Hematopoietic multipotent progenitor cell treated with erythropoietin and hydrocortisone succinate and interleukin-3 and kit ligand, for 17 days (in vitro differentiated cells): ENCODE measurements at places on chromosomes 1 and 21.
A peak's percentile ranks its signal among the peaks of the same experiment; 100 is the strongest.

- no peak for DNase-seq
Observed at GRCh38 chr1:51139474-51139873, 37.4 kb downstream of the C1orf185 start.

GRCh38 chr1:208731981-208732821 is 488.0 kb upstream of the PLXNA2 start:
- DNase-seq = no peak

DNA sequence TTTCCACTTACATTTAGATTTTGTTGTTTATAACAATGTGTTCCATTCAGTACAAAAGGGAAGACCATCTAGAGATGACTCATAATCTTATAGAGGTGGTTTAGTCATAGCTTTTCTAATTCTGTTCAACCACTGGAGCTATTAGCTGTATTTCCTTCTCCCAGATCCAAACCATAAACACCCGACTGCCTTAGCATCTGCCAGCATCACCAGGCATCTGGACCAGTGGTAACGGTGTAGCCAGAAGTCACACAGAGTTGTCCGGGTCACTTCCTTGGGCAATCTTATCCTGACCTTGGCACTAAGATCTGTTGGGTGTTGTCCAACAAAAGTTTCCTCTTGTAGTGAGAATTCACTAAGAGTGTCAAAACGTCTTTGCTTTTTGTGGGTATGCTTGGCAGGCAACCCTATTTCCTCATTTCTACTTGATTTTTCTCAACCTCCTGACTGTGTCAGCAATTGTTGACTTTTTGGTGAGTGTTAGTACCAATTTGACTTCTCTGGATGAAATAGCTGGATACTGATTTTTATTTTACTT is 372.1 kb upstream of the B3GALT2 start:
- no peak for DNase-seq

DNA sequence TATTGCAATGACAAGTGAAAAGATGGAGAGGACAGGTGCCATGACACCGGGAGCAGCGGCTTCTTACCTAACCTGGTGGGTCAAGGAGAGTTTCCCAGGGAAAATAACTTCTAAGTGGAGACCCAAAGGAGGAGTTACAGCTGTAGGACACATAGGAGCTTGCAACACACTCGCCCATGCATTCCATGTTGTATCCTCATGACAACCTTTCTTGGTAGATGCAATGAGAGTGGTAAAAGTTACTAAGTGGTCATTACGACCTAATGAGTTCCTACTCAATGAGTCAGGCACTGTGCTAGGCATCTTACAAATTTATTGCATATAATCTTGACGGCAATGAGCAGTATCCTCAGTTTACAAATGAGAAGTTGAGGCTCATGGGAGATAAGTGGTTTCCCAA is 119.5 kb upstream of the HOOK1 start:
- DNase-seq = no peak

DNA sequence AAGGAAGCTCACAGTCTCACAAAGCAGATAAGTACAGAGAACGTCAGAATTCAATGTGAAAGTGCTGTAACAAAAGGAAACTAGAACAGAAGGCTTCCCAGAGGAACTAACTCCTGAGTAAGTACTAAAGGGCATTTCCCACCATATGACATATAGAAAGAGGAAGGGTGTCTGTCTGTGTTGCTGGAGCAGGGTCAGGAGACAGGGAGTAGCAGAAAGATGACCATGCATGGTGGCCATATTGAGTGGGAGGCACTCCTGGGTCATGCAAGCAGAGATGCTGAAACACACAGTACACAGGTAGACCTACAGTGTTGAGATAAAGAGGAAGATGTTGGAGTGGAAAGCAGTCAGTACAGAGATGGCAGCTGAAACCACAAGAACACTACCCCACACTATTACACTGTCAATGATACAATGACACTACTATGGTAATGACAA is 47.3 kb downstream of the SLC25A24 start:
- DNase-seq = no peak

DNA sequence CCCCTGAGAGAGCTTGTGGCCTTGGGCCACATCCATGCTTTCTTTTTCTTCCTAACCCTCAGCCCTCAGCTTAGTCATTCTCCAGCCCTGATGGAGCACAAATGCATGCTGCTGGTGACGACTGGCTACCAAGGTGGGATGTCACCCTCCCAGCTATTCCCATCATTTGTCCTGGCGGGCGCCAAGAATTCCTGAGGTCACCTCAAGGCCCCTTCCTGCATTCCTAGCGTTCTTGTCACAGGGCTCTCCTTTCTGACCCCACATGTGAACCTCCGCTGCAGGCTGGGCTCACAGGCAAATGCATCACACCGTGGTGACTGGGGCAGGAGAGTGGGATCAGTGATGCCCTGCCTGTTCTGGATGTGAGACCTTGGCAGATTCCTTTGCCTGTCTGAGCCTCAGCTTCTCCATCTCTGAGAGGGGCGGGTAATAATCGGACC is 53.4 kb upstream of the IFFO2 start:
- no peak for DNase-seq

DNA sequence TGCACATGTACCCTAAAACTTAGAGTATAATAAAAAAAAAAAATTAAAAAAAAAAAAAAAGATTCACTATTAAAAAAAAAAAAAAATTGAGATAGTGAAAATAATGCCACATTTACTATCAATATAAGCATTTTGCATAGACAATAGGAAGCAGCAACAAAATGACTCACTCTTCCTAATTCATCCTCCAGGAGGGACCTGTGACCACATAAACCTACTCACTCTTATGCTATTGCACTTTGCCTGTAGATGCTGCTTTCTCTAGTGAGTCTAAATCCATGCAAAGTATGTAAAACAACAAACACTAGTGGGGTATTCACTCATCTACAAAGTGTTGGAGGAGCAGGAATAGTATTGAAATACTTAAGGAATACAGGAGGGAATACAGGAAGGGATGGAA is 2.9 kb downstream of the OR10J5 start:
- no peak for DNase-seq

GRCh38 chr21:37266515-37267221 is 466 bp downstream of the VPS26C start:
- DNase-seq = no peak

DNA sequence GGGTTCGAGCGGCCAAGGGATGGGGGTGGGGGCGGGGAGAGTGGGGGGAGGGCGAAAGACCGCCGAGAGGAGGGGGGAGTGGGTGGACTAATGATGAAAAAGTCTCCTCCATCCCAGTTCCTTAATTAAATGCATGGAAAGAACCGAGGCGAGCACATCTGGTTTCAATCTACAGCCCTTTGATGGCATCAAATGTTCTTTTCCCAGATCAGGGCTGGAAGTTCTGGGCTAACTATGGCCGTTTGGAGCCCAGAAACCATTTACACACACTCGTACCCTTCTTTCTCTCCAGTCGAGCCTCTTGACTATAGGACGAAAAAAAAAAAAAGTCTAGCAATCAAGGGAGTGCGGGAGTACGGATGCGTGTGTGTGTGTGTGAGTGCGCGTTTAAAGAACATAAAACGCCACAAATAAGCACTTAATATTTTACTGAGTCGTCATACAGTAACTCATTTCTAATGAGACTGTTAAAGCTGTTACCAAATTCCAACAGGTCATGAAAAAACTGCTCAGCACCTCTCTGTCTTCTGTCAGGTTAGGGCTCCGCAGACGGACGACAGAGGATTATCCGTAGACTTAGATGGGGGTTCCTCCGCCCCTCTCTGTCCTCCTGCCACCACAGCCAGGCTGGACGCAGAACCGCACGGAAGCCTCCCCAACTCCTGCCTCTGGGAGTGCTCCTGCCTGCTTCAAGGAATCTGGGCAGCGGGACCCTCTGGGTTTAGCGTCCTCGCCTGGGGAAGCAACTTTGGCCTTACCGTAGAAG is 2.1 kb upstream of the PRRX1 start:
- no peak for DNase-seq

- DNase-seq = no peak
Observed at GRCh38 chr1:77120950-77121349, 98.3 kb downstream of the PIGK start.

DNA sequence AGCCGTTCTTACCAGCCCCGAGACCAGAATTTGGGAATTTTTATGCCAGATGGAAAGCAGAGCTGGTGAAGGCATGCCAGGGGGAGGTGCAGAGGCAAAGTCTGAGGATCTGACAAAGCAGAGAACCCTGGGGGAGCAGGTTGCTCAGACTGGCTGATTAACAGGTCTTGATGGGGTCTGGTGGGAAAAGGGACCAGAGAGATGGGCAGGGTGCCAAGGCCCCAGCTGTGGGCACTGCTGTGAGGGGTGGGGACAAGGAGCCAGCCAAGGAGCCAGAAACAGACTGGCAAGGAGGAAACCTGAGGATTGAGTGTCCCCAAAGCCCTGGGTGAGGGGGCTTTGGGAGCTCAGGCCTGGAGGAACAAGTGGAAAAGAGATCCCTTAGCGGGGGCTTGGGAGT is 21.4 kb downstream of the RPS6KA1 start:
- no peak for DNase-seq

- no peak for DNase-seq
Observed at GRCh38 chr1:42311138-42311537, 23.9 kb downstream of the FOXJ3 start.

GRCh38 chr1:84000954-84001495 is 2.1 kb upstream of the TTLL7 start:
- DNase-seq = no peak

- DNase-seq = no peak
Observed at GRCh38 chr1:189424746-189425331, 1052.8 kb downstream of the BRINP3 start.

- no peak for DNase-seq
Observed at GRCh38 chr1:36208978-36209703, 15.1 kb upstream of the THRAP3 start.

DNA sequence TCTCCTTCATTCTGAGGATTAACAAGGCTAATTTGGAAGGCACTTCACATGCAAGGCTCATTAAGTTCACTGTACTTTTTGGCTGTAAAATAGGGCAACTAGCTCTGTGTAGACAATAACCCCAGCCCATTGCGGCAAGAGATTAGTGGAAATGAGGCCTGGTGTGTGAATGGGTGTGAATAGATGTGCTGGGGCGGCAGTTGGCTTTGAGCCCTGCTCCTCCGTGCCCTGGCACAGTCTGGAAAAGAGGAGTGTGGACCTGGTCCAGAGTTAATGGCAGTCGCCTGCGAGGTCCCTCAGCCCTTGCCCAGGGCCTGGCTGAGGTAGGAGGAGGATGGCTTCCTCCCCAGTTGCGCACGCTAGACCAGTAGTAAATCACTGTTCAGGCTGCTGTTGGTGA is 4.8 kb downstream of the KISS1 start:
- no peak for DNase-seq

DNA sequence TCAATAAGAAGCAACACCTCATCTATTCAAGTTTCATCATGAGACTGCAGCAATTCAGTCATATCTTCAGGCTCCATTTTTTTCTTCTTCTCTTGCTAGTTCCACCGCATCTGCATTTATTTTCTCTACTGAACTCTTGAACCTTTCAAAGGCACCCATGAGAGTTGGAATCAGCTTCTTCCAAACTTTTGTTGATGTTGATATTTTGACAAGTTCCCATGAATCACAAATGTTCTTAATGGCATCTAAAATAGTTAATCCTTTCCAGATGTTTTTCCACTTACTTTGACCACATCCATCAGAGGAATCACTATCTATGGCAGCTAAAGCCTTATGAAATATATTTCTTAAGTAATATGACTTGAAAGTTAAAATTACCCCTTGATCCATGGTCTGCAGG is 434.3 kb downstream of the GPATCH2 start:
- no peak for DNase-seq

GRCh38 chr1:160127865-160128523 is 12.4 kb downstream of the ATP1A2 start:
- DNase-seq = no peak

- DNase-seq = no peak
Observed at GRCh38 chr1:111911776-111912515, 77.5 kb downstream of the KCND3 start.

DNA sequence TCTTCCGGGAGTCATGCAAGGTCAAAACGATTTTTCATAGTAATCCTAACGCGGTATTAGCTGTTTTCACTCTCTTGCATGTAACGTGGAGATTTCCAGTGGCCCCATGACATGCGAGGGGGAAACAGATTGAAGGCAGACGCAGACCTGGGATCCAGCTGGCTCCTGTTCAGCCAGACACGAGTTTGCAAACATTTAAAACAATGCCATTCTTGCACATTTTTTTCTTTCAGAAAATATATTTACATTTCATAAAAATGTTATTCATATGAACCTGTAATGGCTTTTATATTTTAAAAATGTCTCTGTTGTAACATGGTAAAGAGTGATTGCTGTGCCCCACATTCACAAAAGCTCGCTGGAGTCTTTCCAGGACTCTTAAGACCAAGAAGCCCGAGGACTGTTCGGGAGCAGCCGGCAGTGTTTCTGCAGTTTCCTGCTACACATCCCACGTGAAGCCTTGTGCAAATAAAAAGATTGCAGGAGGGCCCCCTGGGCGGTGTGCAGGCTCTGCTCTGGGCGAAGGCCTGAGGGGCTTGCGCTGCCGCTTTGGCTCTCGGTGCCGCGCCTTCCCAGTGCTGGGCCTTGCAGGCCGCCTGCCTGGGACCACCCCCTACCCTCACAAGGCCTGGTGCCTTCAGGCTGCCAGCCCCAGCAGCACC is 184.9 kb downstream of the DYRK1A start:
- no peak for DNase-seq

GRCh38 chr1:5338466-5338865 is 653.8 kb downstream of the NPHP4 start:
- DNase-seq = no peak

GRCh38 chr1:240635466-240636256 is 23.7 kb upstream of the GREM2 start:
- no peak for DNase-seq

DNA sequence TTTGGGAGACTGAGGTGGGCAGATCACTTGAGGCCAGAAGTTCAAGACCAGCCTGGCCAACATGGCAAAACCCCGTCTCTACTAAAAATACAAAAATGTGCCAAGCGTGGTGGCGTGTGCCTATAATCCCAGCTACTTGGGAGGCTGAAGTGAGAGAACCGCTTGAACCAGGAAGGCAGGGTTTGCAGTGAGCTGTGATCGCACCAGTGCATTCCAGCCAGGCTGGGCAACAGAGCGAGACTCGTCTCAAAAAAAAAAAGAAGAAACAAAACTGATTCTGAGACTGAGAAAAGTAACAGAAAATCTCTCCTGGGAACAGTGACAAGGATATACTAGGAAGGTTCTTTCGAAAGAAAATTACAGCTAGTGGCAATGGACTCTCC is 20.9 kb downstream of the USP48 start:
- DNase-seq = no peak

- no peak for DNase-seq
Observed at GRCh38 chr1:63073309-63074306, 248.8 kb upstream of the FOXD3 start.

- DNase-seq = peak; percentile 75
Observed at GRCh38 chr1:6475381-6476133, 9.6 kb upstream of the TNFRSF25 start.

DNA sequence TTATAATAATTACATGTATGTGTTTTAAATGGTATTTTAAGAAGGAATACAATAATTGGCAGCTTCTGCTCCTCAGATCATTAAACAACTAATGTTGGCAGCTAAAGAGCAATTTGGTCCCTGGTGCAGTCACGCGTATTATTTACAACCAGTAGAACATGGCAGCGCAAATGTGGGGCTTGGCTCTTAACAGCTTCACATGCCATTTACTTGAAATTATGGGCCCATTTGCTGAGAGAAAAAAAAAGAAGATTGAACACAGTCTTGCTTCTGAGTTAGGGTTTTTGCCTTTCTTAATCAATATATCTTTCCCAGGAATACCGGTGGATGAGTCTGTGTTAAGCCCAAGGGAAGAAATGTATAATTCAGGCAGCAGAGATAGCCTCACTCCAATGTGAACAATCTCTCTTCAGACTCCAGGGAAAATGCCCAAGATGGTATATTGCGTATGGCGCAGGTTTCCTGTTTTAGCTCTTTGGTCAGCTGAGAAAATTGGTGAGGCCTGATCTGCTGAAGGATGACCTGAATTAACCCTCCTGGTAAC is 174.5 kb downstream of the DISC1 start:
- no peak for DNase-seq
